ENCODE measurements at places on chromosomes 7 and 10.
A peak's percentile ranks its signal among the peaks of the same experiment; 100 is the strongest.

DNA sequence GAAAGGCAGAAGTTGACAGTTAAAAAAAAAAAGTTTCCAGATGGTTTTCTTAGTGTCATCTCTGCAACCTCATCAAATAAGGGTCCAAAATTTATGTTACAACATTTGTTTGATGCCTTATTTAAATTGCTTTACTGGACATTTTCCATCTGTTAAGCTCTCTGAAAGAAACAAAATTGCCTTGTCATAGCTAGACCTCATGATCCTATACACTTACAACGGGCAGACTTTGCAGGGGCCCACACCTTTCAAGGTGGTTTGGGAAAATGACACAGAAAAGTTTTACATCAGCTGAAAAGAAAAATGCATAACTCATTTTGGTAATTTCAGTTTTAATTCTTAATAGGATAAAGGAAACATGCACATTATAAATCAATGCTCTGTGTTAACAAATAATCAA, 1.4 kb upstream of the TES start:
- DNase-seq, result no peak

- DNase-seq, result no peak
Measured at GRCh38 chr7:151833691-151834090, 43.2 kb downstream of the PRKAG2 start.

- no peak for DNase-seq
Measured at GRCh38 chr7:48182718-48183369, 11.6 kb downstream of the ABCA13 start.

GRCh38 chr10:52297747-52298146, 16.3 kb upstream of the DKK1 start:
- DNase-seq, result no peak

GRCh38 chr7:12378389-12378788, 25.3 kb downstream of the VWDE start:
- no peak for DNase-seq

GRCh38 chr10:50469778-50470193, 154.0 kb downstream of the SGMS1 start:
- no peak for DNase-seq

DNA sequence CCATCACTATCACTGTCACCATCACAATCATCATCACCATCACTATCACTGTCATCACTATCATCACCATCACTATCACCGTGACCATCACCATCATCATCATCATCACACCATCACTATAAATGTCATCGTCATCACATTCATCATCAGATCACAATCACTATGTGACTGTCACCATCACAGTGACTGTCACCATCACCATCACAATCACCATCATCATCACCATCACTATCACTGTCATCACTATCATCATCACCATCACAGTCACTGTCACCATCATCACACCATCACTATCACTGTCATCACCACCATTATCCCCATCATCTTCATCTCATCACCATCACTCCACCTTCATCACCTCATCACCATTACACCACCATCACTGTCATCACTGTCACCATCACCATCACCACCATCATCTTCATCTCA, 31.0 kb downstream of the PWWP2B start:
- DNase-seq, result no peak

- DNase-seq, result no peak
Measured at GRCh38 chr7:142519079-142520078, 229.9 kb upstream of the PRSS1 start.

DNA sequence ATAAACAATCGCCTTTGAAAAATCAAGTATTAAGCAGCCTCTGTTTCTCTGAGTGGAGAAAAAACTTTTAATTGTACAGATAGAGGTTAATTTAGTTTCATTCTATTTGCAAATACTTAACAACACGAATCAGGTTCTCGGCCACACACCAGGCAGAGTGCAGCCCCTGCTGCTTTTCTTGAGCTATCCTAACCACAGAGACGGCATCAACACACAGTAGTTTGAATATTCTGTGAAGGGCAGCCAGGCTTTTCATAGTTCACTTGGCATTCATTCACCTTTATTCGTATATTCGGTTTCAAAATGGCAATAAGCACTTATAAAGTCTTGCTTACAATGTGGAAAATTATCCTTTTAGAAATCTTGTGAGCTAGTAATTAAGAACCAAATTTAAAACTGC, 5.7 kb downstream of the ADARB2 start:
- no peak for DNase-seq

- no peak for DNase-seq
Measured at GRCh38 chr10:33706746-33707145, 372.3 kb upstream of the NRP1 start.

DNA sequence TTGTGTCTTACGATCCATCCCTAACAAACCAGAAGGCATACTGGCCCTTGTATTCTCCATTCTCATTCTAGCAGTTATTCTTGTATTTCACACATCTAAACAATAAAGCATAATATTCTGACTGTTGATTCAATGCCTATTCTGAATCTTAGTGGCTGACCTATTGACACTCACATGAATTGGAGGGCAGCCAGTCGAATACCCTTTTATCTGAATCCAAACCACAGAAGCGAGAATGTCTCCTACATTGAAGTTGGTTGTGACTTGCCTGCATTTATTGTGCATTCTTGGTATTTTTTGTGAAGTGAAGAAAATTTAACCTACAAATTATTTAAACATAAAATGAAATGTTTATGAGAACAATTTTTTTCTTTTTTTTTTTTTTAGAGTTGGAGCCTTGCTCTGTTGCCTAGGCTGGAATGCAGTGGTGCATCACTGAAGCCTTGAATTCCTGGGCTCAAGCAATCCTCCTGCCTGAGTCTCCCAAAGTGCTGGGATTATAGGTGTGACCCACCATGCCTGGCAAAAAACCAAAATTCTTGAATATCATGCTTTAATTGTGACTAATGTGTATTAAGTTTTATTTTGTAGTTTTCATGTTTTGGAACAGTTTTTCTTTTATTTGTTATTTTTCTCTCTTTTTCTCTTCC, 22.7 kb downstream of the EXOC4 start:
- DNase-seq, result no peak

GRCh38 chr7:65230231-65230630, 143.4 kb upstream of the ZNF92 start:
- no peak for DNase-seq

- no peak for DNase-seq
Measured at GRCh38 chr7:38656968-38657367, 25.8 kb upstream of the AMPH start.

DNA sequence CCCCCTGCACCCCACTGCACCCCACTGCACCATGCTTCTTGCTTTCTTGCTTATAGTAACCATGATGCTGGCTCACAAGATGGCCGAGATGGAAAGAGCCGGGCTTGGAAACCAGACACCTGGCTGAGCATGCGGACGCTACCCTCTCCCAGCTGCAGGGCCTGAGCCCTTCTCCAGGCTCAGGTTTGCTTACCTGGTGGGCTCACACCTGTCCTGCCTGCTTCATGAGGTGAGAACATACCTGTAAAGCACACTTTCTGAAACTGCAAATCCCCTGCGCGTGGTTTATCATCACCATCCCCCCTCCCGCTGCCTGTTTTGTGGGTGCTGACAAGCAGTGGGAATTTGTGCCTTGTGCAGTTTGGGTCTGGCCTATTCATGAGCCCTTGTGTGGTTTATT, 302.7 kb downstream of the GLRX3 start:
- no peak for DNase-seq

- no peak for DNase-seq
Measured at GRCh38 chr10:79390551-79391229, 43.4 kb downstream of the PPIF start.

DNA sequence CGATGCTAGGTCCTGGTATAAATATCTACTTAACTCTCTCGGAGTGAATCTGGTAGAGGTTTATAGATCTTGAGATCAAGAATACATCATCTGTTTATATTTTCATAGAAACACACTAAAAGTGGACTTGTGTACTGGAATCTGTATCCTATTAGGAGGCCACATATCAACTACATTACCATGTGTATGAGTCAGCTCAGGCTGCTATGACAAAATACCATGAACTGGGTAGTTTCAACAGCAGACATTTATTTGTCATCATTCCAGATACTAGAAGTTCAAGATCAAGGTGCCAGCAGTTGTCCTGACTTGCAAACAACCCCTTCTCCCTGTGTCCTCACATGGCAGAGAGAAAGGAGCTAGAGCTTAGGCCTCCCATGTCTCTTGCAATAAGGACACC, 113.9 kb upstream of the PFKP start:
- no peak for DNase-seq

DNA sequence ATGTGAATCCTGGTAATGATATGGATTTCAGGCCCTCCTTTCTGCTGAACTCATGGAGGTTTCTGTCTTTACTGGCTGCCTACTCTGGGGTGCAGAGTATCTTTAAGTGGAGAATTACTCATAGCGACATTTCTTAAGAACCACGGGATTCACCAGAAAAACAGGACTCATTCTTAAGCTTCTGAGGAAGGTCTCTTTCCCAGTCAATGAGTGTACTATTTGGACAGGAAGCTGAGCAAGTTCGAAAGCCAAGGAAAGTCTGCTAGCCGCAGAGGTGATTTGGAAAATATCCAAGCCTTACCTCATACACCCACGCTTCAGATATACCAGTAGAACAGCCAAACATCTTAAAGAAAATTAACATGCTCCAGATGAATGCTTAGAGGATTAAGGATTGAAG, 377.6 kb upstream of the MYO3A start:
- DNase-seq, result no peak

- DNase-seq, result no peak
Measured at GRCh38 chr7:20114468-20114867, 102.7 kb downstream of the MACC1 start.

DNA sequence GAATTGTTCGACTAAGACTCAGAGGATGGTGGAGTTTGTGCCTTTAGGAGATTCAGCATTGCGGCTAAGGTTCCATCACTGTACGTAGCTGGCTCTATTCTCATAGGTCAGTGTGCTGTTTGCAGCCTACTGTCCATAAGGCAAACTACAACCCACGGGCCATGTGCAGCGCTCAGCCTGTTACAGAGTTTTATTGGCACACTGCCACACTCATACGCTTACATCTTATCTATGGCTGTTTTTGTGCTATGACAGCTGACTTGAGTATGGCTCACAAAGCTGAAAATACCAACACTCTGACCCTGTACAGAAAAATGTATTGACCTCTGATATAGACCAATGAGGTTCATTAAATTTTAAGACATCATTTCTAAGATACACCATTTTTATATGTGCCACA, 114.5 kb downstream of the ARID5B start:
- DNase-seq, result no peak

GRCh38 chr10:82252081-82252480, 377.1 kb downstream of the NRG3 start:
- DNase-seq, result no peak

- no peak for DNase-seq
Measured at GRCh38 chr7:136480901-136481300, 387.6 kb upstream of the CHRM2 start.

DNA sequence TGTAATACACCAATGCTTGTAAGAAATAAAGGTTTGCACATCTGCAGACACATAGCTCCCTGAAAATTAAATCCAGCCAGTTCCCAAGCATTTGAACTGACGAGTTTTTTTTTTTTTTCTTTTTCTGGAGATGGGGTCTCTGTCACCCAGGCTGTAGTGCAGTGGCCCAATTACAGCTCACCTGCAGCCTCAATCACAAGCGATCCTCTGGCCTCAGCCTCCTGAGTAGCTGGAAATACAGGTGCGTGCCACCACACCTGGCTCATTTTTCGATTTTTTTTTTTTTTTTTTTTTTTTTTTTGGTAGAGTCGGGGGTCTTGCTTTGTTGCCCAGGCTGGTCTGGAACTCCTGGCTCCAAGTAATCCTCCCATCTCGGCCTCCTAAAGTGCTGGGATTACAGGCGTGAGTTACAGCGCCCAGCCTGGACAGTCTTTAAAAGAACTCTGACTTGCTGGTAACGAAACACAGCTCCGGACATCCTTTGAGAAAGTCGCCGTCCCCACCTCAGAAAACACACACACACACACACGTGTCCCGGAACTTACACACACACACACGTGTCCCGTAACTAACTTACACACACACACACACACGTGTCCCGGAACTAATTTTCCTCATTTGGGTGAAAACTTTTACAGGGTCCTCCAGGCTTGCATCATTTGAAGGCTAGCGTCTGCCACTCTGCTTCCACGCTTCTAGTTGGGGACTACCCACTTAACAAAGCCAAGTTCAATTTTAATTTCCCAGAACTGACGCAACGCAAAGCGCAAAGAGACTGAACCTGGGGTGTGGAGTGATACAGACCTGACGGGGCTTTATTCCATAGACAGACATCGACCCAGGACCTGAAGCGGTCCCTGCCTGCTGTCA, 18.6 kb downstream of the OCM2 start:
- peak; percentile 3 for DNase-seq

GRCh38 chr10:118968482-118968881, 61.0 kb upstream of the NANOS1 start:
- DNase-seq, result no peak

DNA sequence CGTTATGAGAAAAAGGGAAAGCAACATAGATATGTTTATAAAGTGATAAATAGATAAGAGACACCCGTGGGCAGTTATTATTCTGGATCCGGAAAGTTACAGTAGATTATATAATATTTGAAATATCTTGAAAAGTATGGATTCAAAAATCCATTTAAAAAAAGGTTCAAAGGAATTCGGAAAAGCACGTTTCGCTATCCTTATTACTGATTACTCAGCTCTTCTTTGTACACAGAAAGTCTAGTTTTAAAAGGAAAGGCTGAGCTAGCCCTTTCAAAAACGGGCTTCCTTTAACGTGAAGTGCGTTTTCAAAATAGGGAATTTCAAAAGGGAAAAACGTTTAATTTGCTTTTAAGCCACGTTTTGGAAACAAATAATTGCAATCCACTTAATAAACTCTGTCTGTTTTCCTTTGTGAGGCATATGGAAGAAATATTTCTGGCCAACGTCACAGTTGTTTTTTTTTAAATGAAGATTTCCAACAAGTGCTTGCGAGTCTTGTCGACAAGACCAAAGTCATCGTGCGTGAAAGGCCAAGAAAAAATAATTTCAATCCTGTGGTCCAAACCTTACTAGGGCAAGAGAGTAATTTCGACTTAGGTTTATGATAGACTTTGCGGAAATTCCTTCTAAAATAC, 2.2 kb upstream of the SKIDA1 start:
- no peak for DNase-seq

- no peak for DNase-seq
Measured at GRCh38 chr7:121451367-121452094, 55.4 kb upstream of the FAM3C start.

DNA sequence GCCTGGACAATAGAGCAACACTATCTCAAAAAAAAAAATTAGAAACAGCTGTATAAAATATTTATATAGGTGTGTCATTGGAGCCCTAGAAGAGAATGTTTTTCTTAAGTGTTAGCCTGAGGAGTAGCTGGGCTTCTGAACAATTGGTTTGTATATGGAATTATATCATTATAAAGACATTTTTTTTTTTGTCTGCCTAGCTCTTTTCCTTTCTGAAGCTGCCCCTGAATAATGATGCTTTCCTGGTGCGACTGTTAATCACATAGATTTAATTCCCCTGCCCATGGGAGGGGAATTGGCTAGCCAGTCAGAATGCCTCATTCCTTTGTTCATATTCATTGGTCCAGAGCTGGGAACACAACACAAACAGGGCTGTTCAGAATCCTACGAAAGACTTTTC, 13.9 kb upstream of the ABCC2 start:
- no peak for DNase-seq

Measured in stimulated activated CD8-positive, alpha-beta memory T cell treated with anti-CD3 and anti-CD28 coated beads, Interleukin-7, amount 100 ng/mL, for 1 hour (primary cell).